Hair follicle dermal papilla cell (primary cell): ENCODE measurements at places on chromosomes 4 and X. TPM values are rescaled to one million over a fixed set of nuclear protein-coding genes. Genes with fewer than 3 reads are reported as not detected.

The PIR gene
- total RNA-seq, result 6.5 and 8.4 TPM in 2 replicates

The AGA gene
- 35.1 and 42.0 TPM in 2 replicates for total RNA-seq

The FMR1NB gene
- total RNA-seq, result not detected in 2 replicates

The RHOH gene
- total RNA-seq, result 1.6 and 2.8 TPM in 2 replicates

The FGFBP2 gene
- total RNA-seq, result 0.49 and 0.81 TPM in 2 replicates

The TCEAL7 gene
- 21.3 and 23.6 TPM in 2 replicates for total RNA-seq

The NDST4 gene
- total RNA-seq, result under 0.01 and 0.12 TPM in 2 replicates

The EXOC1L gene
- total RNA-seq, result not detected in 2 replicates

The TMEM150C gene
- total RNA-seq, result 2.2 and 3.6 TPM in 2 replicates

The PPEF1 gene
- not detected in 2 replicates for total RNA-seq

The VCX2 gene
- not detected in 2 replicates for total RNA-seq

The AMTN gene
- not detected in 2 replicates for total RNA-seq

The TCP11X2 gene
- total RNA-seq, result 0.16 TPM in 1 of 2 replicates, not detected in the other

The PLXNA3 gene
- 23.8 and 35.0 TPM in 2 replicates for total RNA-seq

The SFRP2 gene
- 0.16 and 0.49 TPM in 2 replicates for total RNA-seq

The SLC9A6 gene
- total RNA-seq, result 21.9 and 24.3 TPM in 2 replicates

The MMRN1 gene
- total RNA-seq, result not detected in 2 replicates

The QRFPR gene
- total RNA-seq, result not detected in 2 replicates

The UGT2B11 gene
- not detected in 2 replicates for total RNA-seq

The CPZ gene
- total RNA-seq, result 17.5 and 22.4 TPM in 2 replicates

The RNF212 gene
- 1.6 and 3.4 TPM in 2 replicates for total RNA-seq

The UGT2B17 gene
- total RNA-seq, result not detected in 2 replicates

The FAT1 gene
- total RNA-seq, result 279 and 334 TPM in 2 replicates

The ENPEP gene
- total RNA-seq, result 0.12 and 1.1 TPM in 2 replicates

The AMOT gene
- total RNA-seq, result 12.0 and 13.8 TPM in 2 replicates

The TMPRSS11B gene
- total RNA-seq, result not detected in 2 replicates

The CLGN gene
- 0.32 and 1.2 TPM in 2 replicates for total RNA-seq

The GAGE12H gene
- not detected in 2 replicates for total RNA-seq

The OTOP1 gene
- total RNA-seq, result not detected in 2 replicates

The CHRNA9 gene
- total RNA-seq, result 0.16 TPM in 1 of 2 replicates, not detected in the other

The ASB9 gene
- total RNA-seq, result 3.0 and 3.2 TPM in 2 replicates

The PABPC4L gene
- 5.5 and 7.8 TPM in 2 replicates for total RNA-seq

The TLR2 gene
- total RNA-seq, result 1.1 and 2.6 TPM in 2 replicates

The RAI2 gene
- 0.16 TPM in 1 of 2 replicates, not detected in the other for total RNA-seq

The TCEAL2 gene
- 0.65 and 0.73 TPM in 2 replicates for total RNA-seq

The USP26 gene
- not detected in 2 replicates for total RNA-seq
